ENCODE measurements at places on chromosomes 13 and 19. TPM values are rescaled to one million over a fixed set of nuclear protein-coding genes. Genes with fewer than 3 reads are reported as not detected.

GRCh38 chr13:75554981-75555380 is 5.4 kb downstream of the UCHL3 start:
- DNase-seq, result no peak

- peak; percentile 80 for DNase-seq
Observed at GRCh38 chr19:7636691-7637373, at the start of gene STXBP2. STXBP2 (plus strand) TSS chr19:7637110; CDS start chr19:7637150, 40 bp downstream.

DNA sequence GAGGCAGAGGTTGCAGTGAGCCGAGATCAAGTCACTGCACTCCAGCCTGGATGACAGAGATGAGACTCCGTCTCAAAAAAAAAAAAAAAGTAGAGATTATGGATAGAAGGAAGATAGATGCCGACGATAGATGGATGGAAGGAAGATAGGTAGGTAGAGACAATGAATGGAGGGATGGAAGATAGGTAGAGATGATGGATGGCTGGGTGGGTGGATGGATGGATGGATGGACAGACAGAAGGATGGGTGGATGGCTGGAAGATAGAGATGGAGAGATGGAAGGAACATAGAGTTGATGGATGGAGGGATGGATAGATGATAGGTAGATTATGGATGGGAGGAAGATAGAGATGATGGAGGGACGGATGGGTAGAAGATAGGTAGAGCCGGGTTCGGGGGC is 18.5 kb upstream of the USE1 start:
- DNase-seq, result no peak

DNA sequence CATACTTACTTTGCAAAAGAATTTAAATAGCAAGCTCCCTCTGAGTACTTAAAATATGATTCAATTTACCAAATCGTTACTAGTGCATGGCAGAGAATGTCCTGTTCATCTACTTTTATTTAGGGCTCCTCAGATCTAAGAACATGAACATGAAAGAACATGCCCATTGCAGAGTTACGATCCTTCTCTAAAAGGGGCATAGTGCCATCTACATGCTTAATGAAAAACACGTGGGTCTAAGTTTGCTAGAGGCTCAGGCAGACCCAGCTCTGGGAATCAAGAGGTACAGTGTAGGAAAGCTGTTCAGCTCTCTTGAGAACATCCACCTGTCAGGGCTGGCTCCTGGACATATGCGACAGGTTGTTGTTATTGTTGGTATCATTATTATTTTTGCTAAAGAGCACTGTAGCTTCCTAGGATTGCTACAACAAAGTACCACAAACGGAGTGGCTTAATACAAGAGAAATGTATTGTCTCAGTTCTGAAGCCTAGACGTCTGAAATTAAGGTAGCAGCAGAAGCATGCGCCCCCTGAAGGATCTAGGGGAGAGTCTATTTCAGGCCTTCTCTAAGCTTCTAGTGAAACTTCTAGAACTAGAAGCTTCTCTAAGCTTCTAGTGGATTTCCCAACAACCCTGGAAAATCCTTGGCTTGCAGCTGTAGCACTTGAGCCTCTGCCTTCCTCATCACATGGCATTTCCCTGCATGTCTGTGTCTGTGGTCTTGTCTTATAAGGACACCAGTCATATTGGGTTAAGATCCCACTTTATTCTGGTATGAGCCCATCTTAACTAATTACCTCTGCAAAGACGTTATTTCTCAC is 133.9 kb downstream of the DCT start:
- DNase-seq, result peak; percentile 74

CEACAM20 gene
- not detected for total RNA-seq

SIGLEC11 gene
- total RNA-seq, result not detected
